ENCODE measurements at places on chromosomes 13 and 19.

DNA sequence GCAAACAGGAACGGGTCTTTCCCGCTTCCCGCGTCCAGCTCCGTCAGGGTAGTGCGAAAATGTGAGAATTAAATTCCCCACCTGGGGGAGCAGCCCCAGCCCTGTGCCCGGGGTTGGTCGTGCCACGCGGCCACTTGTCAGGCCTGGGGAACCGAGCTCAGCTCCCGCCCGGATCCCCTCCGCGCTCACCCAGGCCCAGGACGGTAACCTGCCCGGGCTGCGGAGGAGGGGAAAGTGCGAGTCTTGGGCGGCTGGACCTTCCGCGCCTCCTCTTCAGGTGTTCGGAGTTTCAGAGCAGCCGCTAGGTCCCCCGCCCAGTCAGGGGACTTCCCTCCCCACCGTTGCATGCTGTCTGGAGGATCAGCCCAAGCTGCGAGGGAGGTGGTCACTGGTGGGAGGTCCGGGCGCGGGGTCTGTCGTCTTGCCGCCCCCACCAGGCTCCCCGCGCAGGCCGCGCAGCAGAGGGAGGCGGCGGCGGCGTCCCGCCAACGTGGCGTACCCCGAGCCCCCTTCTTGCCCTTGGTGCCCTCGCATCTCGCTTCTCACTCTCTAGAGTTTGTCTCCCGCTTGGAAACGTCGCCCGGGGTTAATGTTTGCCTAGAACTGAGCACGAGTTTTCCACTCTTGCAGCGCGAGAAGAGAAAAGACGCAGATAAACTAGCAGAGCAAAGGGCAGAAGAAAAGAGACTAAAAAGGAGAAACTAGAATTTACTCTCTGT is 8.1 kb downstream of the URAD start:
- no peak for DNase-seq

DNA sequence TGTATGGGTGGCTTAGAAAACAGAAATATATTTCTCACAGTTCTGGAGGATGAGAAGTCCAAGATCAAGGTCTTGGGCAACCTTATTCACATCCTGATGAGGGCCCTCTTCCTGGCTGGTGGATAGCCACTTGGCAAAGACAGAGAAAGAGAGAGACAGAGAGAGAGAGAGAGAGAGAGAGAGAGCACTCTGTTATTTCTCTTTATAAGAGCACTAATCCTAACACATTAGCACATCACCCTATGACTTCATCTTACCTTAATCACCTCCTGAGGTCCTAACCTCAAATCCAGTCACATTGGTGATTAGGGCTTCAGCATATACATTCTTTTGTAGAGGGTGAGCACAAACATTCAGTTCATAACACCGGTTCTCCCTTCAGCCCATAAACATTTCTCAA is 430.3 kb downstream of the EFNB2 start:
- DNase-seq: no peak

- DNase-seq: peak; percentile 10
Observed at GRCh38 chr19:7674010-7675005, 2.6 kb upstream of the MCEMP1 start.

- no peak for DNase-seq
Observed at GRCh38 chr13:51805925-51806324, 2.0 kb upstream of the DHRS12 start.

DNA sequence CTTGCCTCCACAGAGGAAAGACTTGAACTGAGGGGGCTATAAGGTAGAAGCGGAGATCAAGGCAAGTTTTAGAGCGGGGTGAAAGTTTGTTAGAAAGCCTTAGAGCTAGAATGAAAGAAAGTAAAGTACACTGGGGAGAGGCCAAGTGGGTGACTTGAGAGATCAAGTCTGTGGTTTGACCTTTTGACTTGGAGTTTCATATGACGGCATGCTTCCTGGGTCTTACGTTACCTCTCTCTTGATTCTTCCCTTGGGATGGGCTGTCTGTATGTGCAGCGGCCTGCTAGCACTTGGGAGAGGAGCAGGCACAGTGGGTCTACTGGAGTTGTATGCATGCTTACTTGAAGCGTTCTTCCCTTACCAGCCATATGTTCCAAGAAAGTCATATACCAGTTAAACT is 1768.5 kb downstream of the PCDH9 start:
- no peak for DNase-seq

- DNase-seq: no peak
Observed at GRCh38 chr19:688214-688613, 7.0 kb downstream of the PRSS57 start.

DNA sequence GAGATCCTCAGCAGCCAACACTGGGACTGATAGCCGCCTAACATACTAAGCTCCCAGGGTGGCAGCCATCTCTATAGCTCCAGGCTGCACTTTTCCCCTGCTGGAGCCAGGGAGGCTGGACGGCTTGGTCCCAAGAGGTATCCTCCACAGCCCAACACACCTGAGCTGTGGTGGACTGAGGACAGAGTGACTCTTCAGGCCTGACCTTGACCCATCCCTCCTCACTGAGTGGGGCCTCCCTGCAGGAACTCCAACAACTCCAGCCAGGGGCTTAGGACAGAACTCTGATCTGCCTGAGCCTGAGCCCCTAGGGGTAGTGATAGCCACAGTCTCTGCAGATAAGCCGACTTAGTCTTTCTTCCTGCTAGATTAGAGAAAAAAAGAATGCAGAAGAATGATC is 958.1 kb upstream of the PRR20A start:
- DNase-seq: no peak

- DNase-seq: no peak
Observed at GRCh38 chr19:47613165-47614020, 4.5 kb downstream of the BICRA start.

All from NCI-H526 treated with DMSO at 0.1 percent for 48 hours (cell line).